Stimulated activated CD4-positive, alpha-beta T cell treated with anti-CD3 and anti-CD28 coated beads, Interleukin-2, amount 100 ng/mL, for 4 hours (primary cell): ENCODE measurements at places on chromosomes 13 and 19.

GRCh38 chr13:98236197-98236596, 59.1 kb upstream of the RNF113B start:
- no peak for DNase-seq

- DNase-seq, result no peak
These were observed 1135.9 kb upstream of the PCDH20 start for GRCh38 chr13:62551588-62551987.

DNA sequence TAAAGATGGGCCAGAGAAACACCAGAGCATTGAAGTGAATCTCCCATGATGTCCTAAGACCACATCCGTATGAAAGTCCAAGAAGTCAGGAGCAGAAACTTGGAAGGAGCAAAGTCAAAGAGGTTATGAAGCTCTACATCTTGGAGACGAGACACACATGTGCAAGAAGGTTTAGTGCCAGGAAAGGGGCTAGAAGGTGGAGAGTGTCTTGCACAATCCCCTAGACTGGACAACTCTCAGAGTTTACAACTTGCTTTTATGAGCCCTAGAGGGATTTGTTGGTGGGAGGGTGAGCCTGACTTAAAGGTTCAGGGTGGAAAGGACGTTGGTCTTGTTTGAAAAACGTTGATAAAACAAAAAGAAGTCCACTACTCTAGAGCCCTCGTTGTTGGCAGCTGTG, 150.6 kb downstream of the GPC6 start:
- no peak for DNase-seq

- no peak for DNase-seq
These were observed 72.8 kb upstream of the PCDH8 start for GRCh38 chr13:52921194-52921593.

GRCh38 chr13:95502216-95502615, 50.3 kb upstream of the CLDN10 start:
- no peak for DNase-seq

GRCh38 chr19:45592366-45592765, 7.8 kb upstream of the OPA3 start:
- no peak for DNase-seq

DNA sequence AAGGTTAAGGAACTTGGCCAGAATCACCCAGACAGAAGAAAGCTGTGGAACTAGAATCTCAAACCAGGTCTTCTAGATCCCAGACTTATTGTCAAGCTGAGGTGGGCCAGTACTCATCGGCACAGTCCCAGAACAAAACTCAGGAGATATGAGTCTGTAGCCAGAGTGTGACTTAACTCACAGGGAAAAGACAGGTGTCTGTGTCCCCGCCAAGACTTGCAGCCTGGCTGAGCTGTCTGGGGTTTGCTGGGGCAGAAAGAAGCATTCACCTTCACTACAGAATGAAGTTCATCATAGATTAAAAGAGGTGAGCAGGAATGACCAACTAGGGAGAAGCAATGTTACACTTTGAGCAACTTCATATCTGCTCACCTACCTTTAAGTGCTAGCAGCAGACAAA, 257.2 kb downstream of the FOXO1 start:
- no peak for DNase-seq

DNA sequence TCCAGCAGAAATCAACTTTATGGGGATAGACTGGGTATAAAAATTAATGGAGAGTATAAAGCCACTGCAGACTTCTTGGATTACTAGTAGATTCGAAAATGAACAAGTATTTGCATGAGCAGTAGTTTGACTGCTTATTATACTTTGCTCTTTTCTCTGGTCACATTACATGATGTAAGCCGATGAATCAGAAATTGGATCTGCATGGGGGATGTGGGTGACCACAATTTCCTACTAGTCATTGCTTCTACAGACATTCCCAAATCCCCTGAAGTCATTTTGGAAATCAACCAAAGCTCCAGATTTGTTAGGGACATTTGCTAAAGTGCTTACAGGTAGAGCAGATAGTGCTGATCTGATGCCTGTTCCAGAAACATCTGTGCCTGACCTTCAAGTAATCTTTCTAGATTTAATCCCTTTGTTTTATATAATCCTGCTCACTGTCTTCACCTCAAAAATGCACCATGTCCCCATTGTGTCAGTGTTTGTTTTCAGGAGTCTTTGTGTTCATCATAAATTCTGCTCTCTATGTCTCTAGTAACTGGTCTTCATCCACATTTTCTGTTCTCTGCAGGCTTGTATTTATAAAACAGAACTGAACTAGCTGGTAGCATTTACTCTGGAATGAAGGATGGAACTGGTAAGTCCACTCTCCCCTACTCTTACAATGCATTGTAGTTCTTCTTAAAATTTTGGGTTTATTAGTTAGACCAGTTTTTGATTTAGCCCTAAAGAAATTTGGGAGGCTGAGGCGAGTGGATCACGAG, 201.5 kb upstream of the CSNK1A1L start:
- DNase-seq, result no peak

DNA sequence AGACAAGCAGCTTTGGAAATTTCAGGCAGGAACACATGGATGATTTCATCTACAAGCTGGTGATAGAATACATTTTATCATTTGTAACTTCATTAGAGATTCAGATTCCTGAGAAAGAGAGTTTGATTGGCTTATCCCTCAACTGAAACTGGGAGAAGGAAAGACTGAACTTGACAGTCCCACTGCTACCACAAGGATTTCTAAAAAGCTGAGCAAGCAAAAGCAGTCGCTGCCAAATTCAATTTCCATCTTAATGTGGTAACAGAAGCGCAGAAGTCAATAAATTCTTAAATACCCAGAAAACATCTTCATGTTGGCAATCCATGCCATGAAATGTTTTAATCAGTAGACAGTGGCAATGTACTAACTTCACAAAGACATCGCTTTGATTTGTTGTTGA, 172.1 kb upstream of the DACH1 start:
- no peak for DNase-seq

DNA sequence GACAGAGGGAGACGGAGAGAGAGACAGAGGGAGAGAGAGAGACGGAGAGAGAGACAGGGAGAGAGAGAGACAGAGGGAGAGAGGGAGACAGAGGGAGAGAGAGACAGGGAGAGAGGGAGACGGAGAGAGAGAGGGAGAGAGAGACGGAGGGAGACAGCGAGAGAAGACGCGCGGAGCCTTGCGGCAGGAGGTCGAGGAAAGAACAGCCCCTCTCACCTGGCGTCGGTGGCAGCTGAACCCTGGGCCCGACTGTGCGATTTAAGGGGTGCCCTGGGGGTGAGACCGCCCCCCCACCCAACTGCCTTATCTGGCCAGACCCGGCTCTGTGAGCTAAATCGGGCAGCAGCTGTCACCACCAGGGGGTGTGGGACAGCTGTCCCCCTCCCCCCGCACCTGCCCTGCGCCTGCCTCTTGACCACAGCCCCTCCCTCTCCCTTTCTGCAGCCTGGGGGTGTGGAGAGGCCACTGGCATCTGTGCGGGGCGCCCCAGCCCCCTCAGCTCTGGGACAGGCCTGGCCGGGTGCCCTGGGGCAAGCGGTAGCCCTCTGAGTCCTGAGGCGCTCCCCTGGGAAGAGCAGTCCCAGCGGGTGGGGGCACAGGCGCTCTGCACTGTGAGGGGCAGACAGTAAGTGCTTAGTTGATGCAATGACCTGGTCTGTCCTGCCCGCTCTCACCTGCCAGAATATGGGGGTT, 10.8 kb downstream of the JOSD2 start:
- no peak for DNase-seq

DNA sequence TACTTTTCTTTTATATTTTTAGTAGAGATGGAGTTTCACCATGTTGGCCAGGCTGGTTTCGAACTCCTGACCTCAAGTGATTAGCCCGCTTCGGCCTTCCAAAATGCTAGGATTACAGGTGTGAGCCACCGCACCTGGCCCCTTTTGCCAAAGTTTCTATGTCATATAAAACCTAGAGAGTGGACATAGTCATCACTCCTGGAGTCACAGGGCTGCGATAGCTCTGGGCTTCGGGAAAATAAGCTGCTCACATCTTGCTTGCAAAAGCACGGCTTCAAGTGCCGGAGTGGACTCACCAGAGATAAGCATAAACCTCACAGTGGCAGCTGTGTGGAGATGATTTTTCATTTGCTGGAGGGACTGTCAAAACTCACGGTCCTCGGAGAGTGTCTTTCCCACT, 171.2 kb downstream of the TEX29 start:
- DNase-seq, result no peak

DNA sequence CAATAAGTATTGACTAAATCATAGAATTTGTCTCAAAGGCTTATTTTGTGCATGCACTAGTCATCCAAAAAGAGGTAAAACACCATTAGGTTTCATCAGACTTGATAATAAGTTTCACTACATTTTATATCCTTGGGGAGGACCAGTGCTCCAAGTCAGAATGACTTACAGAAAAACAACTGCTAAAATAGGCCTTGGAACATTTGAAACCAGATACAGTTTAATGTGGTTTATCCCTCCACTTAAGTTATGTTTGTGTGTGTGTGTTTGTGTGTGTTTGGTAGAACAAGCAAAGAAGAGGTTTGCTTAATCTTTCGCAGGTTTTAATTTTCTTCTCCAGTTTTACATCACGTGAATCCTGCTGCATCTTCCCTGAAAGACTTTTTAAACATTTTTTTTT, 570.9 kb downstream of the PCDH9 start:
- DNase-seq, result no peak

GRCh38 chr19:1131718-1132551, 28.1 kb downstream of the GPX4 start:
- peak; percentile 92 for DNase-seq

- no peak for DNase-seq
These were observed 305.1 kb downstream of the ITGBL1 start for GRCh38 chr13:101757446-101758039.

DNA sequence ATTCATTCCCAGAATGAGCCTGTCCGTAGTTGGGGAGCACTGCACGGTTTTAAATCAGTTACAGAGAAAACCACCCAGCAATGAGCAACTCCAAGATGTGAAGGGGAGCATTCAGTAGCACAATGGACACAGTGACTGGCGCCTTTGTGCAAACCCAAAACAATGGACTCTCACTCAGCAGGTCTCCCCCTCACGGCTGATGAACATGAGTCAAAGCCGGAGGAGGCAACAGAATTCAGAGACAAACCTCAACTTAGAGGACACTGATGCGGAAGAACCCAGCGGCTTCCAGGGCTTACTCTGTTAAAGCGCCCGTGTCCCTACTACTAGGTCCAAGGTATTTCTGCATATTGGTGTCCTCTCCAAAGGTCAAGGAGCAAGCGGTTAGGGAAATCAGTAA, 17.7 kb downstream of the PLEKHF1 start:
- no peak for DNase-seq

GRCh38 chr13:70856711-70857110, 748.5 kb upstream of the KLHL1 start:
- DNase-seq, result no peak

- DNase-seq, result no peak
These were observed 4.3 kb downstream of the YJEFN3 start for GRCh38 chr19:19532806-19533701.

- no peak for DNase-seq
These were observed 80.4 kb downstream of the LRCH1 start for GRCh38 chr13:46633416-46633815.

DNA sequence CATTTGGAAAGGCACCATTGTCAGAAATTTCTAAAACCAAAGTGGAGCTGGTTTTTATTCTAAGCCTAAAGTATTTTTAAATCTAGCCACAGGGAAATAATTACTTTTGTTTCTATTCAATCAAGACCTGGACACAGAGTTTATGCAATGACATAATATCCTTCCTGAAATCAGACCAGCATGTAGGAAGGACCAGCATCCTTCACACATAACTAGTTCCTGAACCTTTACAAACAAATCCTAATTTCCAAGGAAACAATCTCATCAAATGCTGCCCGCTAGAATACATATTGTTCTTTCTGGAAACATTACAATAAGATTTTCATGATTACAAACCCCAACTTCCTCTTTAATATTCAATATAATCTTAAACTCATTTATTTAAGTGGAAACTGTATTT, 1.5 kb downstream of the STARD13 start:
- no peak for DNase-seq

GRCh38 chr13:109694972-109695371, 91.4 kb downstream of the IRS2 start:
- DNase-seq, result no peak

- DNase-seq, result no peak
These were observed 388.1 kb downstream of the KCNRG start for GRCh38 chr13:50403311-50403710.

DNA sequence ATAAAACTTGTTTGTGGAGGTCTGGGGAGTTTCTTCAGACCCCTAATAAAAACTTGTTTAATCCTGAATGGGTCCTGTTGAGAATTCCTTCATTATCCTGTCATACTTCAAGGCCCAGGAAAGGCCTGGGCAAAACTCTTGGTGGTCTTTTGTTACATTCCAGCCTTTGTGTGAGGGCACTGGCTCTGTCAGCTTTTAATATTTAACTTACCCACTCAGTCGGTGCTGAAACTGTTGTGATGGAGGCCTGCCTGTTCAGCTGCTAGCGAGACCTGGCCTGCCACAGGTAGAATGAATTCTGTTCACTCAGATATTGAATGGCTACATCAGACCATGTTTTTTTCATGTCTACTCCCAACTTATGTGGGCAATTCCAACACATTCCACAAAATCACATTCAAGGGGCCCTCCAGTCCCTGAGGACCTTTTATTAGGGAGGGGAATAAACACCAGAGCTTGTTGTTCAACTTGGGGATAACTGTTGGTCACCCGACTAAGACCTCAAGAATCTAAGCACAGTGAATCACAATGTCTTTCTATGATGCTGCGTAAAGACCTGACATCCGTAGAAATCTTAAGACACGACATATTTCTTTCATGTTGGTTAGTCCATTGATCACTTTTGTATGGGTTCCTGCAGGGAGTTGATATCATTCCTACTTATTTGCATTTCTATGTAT, 12.5 kb downstream of the NLRP8 start:
- no peak for DNase-seq

GRCh38 chr19:18280247-18281081, 958 bp downstream of the JUND start:
- peak; percentile 75 for DNase-seq

GRCh38 chr19:49468746-49469447, 5.1 kb upstream of the FLT3LG start:
- peak; percentile 56 for DNase-seq

GRCh38 chr13:114097212-114097892, 35.1 kb downstream of the RASA3 start:
- DNase-seq, result no peak

DNA sequence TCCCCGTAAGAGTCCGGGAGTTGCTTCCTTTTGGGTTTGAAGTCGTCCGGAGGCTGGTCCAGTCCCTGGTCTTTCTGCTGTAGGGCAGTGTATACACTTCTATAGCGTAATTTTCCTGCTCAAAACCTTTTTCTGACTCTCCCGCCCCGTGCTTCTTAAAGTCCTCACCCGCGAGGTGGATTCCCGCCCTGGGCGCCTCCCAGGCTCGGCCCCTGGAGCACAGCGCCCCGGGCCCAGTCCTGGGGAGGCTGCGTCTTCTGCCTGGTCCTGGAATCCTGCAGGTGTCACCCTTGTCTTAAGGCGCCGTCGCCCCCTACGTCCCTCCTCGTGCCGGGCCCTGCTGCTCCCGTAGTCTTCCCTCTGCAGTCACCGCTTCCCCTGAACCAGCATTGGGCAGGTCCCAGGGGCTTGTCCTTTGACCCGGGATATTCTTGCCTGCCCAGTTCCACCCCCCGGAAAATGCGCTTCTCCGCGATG, 34.4 kb upstream of the ZNF808 start:
- no peak for DNase-seq

GRCh38 chr19:39252458-39252857, 3.8 kb upstream of the IFNL4 start:
- DNase-seq, result no peak
